Left ventricle myocardium inferior (tissue), 1 donor: ENCODE measurements at places on chromosomes 3 and 15. TPM values are rescaled to one million over a fixed set of nuclear protein-coding genes. Genes with fewer than 3 reads are reported as not detected.

P2RY13 gene
- 0.96 TPM for total RNA-seq

DNA sequence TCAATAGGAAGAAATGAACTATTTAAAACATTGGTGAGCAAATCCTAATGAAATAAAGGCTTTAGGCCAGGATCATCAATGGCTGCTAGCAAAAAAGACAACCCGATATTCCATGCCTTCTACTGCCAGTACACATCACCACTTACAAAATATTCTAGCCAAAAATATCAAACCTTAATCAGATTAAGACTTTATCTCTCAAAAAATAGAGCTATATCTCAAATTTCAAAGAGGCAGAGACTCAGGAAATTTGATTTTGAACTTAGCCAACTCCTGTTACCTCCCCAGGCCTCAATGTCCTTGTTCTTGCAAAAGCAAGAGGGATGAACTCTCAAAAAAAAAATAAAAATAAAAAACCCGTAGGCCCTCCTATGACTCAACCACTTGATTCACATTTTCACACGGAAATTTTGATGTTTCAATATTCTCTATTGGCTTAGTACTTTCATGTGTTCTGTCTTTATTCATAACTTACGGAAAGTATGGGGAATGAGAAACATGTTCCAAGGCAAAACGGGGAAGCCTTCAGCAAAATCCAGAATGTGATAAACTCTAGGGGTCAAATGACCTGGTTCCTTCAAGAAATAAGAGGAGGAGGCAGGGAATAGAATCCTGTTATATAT, 273.3 kb upstream of the ZPLD1 start:
- H3K4me3 ChIP-seq = no peak overlapping the region
- H3K36me3 ChIP-seq = no peaks in the 10 kb centered on the region
- H3K27ac ChIP-seq = no peak overlapping the region
- H3K27me3 ChIP-seq = no peaks in the 10 kb centered on the region
- DNase-seq = no peak

SMAD6 gene
- total RNA-seq = 20.3 TPM

DNA sequence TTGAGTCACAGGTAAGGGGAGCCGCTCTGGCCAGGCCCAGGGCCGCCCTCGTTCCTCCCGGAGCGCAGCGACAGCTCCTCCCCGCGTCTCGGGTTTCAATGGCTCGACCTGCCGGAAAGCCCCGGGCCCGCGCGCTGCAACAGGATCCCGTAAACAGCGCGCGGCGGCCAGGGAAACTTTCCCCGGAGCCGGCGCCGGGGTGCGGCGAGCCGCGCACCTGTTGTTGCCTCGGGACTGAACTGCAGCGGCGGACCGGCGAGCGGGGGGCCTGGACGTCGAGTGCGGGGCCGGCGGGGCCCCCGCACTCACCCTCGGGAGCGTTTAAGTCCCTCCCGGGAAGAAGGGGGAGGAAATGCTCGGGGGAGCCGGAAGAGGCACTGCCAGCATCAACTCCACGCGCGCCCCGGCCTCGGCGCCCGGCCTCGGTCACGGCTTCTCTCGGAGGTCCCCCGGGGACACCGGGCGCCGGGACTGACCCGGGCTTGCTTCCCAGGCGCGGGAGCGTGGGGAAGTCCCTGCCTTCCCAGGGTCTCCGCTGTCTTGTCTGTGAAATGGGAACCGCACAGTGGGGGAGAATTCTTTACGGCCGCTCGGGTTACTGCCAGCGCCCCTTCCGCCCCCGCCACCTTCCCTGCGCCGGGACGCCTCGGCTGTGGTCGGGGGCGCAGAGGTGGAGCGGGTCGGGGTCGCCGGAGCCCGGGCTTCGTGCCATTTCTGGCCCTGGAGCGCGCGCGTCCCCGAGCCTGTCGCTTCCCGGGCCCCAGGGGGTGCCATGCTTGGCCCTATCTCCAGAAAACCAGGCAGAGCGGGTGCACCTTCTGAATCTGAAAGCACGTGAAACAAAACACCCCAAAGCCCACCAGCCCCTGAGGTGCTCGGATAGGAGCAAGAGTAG, 7.5 kb upstream of the PGPEP1L start:
- no peaks in the 10 kb centered on the region for H3K27me3 ChIP-seq
- no peak overlapping the region for H3K27ac ChIP-seq
- peak; percentile 34 for DNase-seq
- H3K36me3 ChIP-seq = no peaks in the 10 kb centered on the region
- peaks cover 25% of the 10 kb centered on the region for H3K4me1 ChIP-seq
- peak overlapping the region; percentile 76 for H3K4me3 ChIP-seq

- H3K4me3 ChIP-seq = no peak overlapping the region
- H3K27ac ChIP-seq = peak overlapping the region; percentile 59
- H3K4me1 ChIP-seq = peaks cover 14% of the 10 kb centered on the region
- H3K27me3 ChIP-seq = no peaks in the 10 kb centered on the region
- DNase-seq = no peak
These were observed 14.0 kb upstream of the DYNC1LI1 start for GRCh38 chr3:32584660-32585059.

FSD2 gene
- total RNA-seq = 108 TPM

CMTM8 gene
- 5.7 TPM for total RNA-seq

DNA sequence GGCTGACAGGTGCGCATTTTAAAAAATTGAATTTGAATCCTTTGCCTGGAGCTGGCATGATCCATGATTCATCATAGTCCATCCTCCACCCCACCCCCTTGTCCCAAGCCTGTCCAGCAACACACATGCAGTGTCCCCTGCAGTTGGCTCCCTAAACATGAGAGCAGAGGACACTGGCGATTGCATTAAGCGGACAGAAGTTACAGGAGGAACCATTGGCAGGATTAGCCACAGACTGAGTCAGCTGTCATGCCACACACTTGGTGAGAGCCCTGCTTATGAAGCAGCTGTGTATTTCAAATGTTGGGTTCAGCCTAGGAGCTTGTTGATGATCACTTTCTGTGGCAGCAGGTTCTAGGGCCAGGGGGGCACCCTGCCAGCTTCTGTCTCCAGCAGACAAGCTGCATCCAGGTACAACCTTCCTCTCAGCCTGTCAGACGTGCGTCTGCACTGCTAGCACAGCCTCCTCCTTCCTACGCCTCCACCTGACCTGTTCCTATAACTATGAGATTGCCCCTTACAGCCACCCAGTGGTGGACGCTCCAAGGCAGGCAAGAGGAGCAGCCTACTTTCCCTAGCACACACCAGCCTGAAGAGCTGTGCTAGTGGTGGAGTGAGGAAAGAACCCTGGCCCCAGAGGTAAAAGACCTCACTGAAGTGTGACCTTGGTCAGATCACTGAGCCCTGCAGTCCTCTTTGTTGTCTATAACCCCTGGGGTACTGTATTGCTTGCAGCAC, 121.9 kb downstream of the SLCO3A1 start:
- H3K4me3 ChIP-seq = no peak overlapping the region
- no peak for DNase-seq
- H3K36me3 ChIP-seq = no peaks in the 10 kb centered on the region
- H3K4me1 ChIP-seq = peaks cover 85% of the 10 kb centered on the region
- H3K27ac ChIP-seq = peak overlapping the region; percentile 58
- H3K27me3 ChIP-seq = no peaks in the 10 kb centered on the region

SPSB4 gene
- total RNA-seq = 11.2 TPM

DCLK3 gene
- total RNA-seq = 0.16 TPM

- DNase-seq = no peak
- no peak overlapping the region for H3K27ac ChIP-seq
- no peaks in the 10 kb centered on the region for H3K36me3 ChIP-seq
- no peaks in the 10 kb centered on the region for H3K4me1 ChIP-seq
These were observed 524.4 kb downstream of the NSUN3 start for GRCh38 chr3:94587291-94587690.

DNA sequence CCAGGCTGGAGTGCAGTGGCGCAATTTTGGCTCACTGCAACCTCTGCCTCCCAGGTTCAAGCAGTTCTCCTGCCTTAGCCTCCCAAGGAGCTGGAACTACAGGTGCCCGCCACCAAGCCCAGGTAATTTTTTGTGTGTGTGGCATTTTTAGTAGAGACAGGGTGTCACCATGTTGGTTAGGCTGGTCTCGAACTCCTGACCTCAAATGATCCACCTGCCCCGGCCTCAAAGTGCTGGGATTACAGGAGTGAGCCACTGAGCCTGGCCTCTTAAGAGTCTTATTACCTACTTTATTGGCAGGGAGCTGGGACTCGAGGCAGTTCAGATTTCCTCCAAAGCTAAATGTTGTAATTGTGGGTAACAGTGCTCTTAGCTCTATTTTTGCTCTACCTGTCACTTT, 16.4 kb downstream of the PXYLP1 start:
- H3K27ac ChIP-seq = no peak overlapping the region
- H3K36me3 ChIP-seq = no peaks in the 10 kb centered on the region
- DNase-seq = no peak
- peaks cover 55% of the 10 kb centered on the region for H3K4me1 ChIP-seq

- no peak overlapping the region for H3K27ac ChIP-seq
- H3K36me3 ChIP-seq = peaks cover 20% of the 10 kb centered on the region
- no peak for DNase-seq
- H3K4me1 ChIP-seq = peaks cover 20% of the 10 kb centered on the region
- no peak overlapping the region for H3K4me3 ChIP-seq
These were observed 65.4 kb downstream of the GBE1 start for GRCh38 chr3:81696090-81696489.

DNA sequence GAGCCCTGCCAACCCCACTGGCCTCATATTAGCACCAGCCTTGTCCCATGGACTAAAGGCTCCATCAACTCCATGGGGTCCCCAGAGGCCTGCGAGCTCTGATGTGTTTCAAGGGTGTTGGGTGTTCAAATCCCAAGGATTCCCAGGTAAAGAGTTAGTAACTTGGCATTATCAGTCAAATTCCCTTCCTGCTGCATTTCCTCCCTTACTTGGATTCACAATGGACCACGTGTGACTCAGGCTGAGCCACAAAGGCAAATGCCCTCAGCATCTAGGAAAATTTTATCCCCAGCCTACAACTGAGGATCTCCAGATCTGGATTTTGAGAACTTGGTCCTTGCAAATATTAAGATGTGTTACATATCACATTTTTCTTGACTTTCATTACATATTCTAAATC, 58.8 kb downstream of the GADL1 start:
- no peaks in the 10 kb centered on the region for H3K4me1 ChIP-seq
- no peaks in the 10 kb centered on the region for H3K36me3 ChIP-seq
- no peak overlapping the region for H3K4me3 ChIP-seq

GRCh38 chr3:120028271-120029047, 65.8 kb downstream of the GSK3B start:
- no peak overlapping the region for H3K4me3 ChIP-seq
- DNase-seq = no peak
- no peaks in the 10 kb centered on the region for H3K36me3 ChIP-seq
- no peak overlapping the region for H3K27ac ChIP-seq
- H3K4me1 ChIP-seq = peaks cover 48% of the 10 kb centered on the region

GRCh38 chr3:54299169-54299935, 177.0 kb downstream of the CACNA2D3 start:
- H3K27me3 ChIP-seq = no peaks in the 10 kb centered on the region
- no peaks in the 10 kb centered on the region for H3K4me1 ChIP-seq
- no peak overlapping the region for H3K4me3 ChIP-seq

GPR149 gene
- not detected for total RNA-seq

- no peak for DNase-seq
- no peaks in the 10 kb centered on the region for H3K27me3 ChIP-seq
- peaks cover 46% of the 10 kb centered on the region for H3K4me1 ChIP-seq
These were observed 1.1 kb downstream of the RBSN start for GRCh38 chr3:15097891-15098290.

CACNA2D3 gene
- total RNA-seq = 21.2 TPM

DNA sequence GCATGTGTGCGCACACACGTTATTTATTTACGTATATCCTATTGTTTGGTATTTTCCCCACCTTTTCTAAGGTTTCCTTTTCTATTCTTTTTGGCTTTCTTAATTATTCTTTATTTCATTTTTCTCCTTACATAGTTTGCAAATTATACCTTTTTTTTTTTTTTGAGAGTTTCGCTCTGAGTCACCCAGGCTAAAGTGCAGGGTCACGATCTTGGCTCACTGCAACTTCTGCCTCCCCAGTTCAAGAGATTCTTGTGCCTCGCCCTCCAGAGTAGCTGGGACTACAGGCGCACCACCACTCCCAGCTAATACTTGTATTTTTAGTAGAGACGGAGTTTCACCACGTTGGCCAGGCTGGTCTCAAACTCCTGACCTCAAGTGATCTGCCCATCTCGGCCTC, 20.0 kb upstream of the CILP start:
- no peaks in the 10 kb centered on the region for H3K36me3 ChIP-seq
- H3K4me3 ChIP-seq = no peak overlapping the region
- DNase-seq = no peak
- H3K27ac ChIP-seq = no peak overlapping the region
- H3K4me1 ChIP-seq = no peaks in the 10 kb centered on the region

ALDH1A3 gene
- total RNA-seq = 2.9 TPM

- no peak overlapping the region for H3K27ac ChIP-seq
- H3K4me1 ChIP-seq = peaks cover 8% of the 10 kb centered on the region
- no peaks in the 10 kb centered on the region for H3K27me3 ChIP-seq
- peak; percentile 19 for DNase-seq
- H3K4me3 ChIP-seq = no peak overlapping the region
- no peaks in the 10 kb centered on the region for H3K36me3 ChIP-seq
These were observed 56.6 kb upstream of the PRTG start for GRCh38 chr15:55799291-55800212.

DNA sequence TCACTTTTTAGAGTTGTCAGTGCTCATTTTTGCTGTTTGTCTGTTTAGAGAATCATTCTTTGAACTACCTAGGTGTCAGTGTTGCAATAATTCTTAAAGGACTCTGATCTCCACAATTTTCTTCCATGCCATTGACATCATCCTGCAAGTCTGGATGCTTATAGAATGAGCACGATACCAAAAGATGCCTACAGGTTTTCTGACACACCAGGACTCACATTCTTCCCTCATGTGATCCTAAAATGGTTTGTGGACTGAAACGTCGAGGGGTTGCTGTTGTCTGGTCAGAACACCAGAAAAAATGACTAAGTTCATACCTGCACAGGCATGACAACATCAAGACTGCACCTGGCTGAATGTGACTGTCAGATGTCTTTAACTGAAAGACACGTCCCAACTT, 95.9 kb downstream of the SEMA5B start:
- H3K27ac ChIP-seq = no peak overlapping the region
- peaks cover 17% of the 10 kb centered on the region for H3K4me1 ChIP-seq
- no peak for DNase-seq
- H3K36me3 ChIP-seq = no peaks in the 10 kb centered on the region

GRCh38 chr3:17431004-17431403, 311.4 kb downstream of the TBC1D5 start:
- H3K4me1 ChIP-seq = peaks cover 6% of the 10 kb centered on the region
- H3K4me3 ChIP-seq = no peak overlapping the region
- H3K27me3 ChIP-seq = no peaks in the 10 kb centered on the region
- DNase-seq = no peak
- no peaks in the 10 kb centered on the region for H3K36me3 ChIP-seq

- H3K27ac ChIP-seq = peak overlapping the region; percentile 97
- peaks cover 10% of the 10 kb centered on the region for H3K36me3 ChIP-seq
- peak; percentile 93 for DNase-seq
- H3K27me3 ChIP-seq = no peaks in the 10 kb centered on the region
These were observed 1.9 kb downstream of the ADAMTS9 start for GRCh38 chr3:64685800-64686445.

DNA sequence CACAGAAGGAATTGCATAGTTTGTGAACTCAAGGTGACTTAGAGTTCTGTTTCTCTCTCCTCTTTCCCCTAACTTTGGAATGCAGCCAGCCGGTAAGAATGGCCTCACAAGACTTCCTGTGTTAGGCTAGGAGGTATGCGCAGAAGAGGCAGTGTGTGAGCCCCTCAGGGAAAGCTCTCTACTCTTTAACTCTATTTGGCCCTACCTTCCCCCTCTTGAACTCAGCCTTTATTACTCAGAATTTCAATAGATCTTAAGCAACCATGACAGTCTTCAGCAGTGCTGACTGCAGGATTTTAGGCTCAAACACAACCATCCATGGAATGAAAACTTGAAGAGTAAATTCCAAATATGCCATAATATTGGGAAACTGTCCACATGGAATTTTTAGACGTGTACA, 209.5 kb downstream of the DTWD1 start:
- H3K27ac ChIP-seq = no peak overlapping the region
- no peaks in the 10 kb centered on the region for H3K4me1 ChIP-seq
- no peak overlapping the region for H3K4me3 ChIP-seq
- H3K27me3 ChIP-seq = no peaks in the 10 kb centered on the region
- no peaks in the 10 kb centered on the region for H3K36me3 ChIP-seq
